Stimulated activated CD8-positive, alpha-beta memory T cell treated with anti-CD3 and anti-CD28 coated beads, Interleukin-2, amount 100 ng/mL, for 1 hour (primary cell): ENCODE measurements at places on chromosomes 11 and 22.

- no peak for DNase-seq
Observed at GRCh38 chr11:69848201-69848600, 29.0 kb upstream of the FGF3 start.

DNA sequence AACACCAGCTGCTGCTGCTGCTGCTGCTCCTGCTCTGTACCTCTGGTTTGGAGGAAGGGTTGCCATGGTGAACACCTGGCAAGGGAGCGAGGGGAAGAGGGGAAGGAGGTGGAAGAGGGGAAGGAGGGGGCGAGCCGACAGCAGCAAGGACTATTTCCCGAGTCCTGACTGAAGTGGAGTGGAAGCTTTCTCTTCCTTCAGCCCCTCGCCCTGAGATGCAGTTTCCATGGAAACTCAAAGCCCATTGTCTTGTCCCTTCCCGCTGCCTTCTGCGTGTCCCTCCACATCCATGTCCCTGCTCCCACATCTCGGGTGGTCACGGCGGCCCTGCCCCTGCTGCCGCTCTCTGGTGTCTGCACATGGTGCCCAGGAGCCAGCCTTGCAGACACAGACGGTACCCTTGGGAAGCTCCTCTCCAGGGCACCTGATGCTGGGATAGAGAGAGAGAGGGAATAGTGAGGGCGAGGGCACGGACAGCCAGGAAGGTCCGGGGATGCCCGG lies 28.6 kb downstream of the FAM83F start:
- no peak for DNase-seq

DNA sequence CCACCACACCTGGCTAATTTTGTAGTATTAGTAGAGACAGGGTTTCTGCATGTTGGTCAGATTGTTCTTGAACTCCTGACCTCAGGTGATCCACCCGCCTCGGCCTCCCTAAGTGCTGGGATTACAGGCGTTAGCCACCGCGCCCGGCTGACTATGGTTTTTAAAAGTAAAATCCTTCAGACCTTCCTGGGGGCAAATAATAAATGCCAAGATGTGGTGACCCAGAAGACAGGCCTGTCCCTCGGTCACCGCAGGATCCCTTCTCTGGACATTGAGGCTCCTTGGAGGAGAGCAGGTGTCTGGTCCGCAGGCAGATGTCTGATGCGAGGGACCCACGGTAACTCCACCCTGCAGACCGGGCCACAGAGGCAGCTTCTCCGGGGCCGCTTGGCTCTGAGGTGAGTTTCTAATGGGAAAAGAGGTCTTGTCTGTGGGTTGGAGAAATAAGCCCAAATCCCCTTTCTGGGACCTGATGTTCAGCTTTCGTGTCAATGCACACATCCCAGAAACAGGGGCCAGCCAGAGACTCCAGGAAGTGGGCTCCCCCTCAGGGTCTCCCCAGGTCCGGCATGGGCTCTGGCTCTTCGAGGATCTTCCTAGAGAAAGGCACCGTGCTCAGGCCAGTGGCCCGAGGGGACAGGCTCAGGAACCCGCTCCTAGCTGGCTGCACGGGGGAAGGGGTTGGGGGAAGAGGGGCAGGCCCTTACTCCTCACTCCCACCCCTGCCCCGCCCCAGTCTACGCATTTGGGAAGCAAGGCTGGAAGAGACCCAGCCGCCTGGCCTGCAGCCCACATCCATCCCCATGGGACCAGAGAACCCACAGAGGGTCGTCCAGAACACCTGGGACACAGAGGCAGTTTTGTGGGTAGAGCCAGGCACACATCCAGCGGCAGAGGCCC lies 100.6 kb downstream of the WNT7B start:
- DNase-seq, result no peak

DNA sequence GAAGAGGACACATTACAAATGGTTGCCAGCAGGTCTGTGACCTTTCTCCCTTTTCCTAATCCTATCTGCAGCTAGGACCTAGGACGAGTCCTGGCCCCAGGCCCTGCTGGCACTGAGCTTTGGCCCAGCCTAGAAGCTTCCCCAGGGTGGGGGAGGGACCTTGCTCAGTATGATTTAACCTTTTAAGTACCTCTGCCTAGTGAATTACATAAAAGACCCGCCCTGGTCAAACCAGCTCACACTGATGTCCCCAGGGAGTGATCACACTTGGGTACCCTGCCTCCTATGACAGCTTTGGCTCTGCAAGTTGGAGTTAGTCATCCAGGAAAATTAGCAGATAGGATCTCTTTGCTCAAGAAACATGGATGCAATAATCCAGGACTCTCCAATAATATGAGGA lies 21.9 kb downstream of the ASCC2 start:
- no peak for DNase-seq

DNA sequence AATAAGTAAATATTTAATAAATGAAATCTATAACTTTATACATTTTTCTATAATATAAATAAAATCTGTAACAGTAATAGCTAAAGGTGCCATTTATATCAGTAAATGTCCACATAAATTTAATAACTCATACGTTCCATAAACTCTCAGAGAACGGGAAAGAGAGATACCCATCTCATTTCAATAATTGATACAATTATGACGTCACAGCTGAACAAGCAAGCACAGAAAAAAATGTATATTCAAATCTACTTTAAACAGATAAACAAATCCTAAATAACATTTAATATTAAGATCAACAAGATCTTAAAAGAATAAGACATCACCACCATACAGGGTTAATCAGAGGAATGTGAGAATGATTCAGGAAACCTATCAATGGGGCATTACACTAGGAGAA lies 1136.5 kb downstream of the TBC1D22A start:
- no peak for DNase-seq
